ENCODE measurements at places on chromosomes 1 and 21.

GRCh38 chr1:216186141-216186540, 237.1 kb downstream of the USH2A start:
- no peak for DNase-seq

DNA sequence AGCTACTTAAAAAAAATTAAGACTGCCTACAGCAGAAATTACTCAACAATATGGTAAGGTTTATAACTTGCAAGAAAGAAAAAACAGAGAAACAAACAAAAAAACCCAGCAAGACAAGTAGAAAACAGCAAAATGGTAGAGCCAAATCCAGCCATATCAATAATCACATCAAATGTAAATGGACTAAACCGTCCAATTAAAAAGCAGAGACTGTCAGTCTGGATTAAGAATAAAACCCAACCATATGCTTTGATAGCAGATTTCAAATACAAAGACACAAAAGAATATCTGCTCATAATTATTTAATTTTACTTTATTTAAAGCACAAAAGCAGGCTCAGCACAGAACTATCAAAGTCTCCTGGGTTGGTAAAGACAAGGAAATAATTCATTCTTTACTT, 17.5 kb downstream of the PACC1 start:
- no peak for DNase-seq

GRCh38 chr1:41014871-41015270, 6.7 kb downstream of the SLFNL1 start:
- DNase-seq = no peak

DNA sequence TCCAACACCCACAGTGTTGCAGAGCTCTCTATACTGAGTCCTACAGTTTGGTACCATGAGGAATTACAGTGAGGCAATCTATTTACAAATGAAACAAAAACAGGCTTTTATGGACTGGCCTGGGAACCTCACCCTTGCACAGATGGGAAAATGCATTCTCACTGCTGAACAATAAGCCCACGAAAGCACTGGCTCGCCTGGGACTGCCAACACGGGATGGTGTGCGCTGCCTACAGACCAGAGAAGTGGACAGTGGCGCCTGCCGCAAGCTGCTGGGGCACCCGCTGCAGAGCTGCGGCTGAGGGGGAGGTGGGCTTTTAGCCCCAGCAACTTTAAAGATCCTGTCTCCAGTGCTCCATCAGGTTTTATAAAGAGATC, 28.5 kb upstream of the ABCG1 start:
- DNase-seq = no peak

DNA sequence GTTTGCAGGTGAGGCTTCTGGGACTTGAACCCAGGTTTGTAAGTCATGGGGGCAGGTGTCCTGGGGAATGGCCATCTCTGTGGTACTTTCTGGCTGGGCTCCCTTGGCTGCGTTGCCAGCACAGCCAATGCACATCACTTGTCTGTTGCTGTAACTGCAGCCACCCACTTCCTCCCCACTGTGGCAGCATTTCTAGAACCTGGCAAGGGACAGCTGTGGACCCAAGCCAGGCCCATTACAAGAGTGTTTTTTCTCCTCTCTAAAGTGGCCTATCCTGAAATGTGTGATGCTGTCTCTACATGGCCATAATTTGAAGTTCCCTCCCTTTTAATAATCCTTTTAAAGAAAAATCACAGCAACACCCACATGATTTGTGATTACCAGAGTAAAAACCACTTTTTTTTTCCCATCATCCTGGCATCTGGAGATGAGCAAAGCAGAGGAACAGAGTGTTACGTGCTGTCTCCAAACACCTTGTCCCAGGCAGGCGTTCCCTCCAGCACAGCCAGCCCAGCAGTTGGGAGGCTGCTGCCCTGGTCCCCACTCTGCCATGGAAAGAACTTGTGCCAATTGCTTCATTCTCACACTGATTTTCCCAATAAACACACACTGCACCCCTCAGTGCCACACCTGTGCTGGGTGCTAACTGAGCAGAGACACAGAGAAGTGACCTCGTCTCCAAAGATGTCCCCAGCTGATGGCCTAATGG, 360.6 kb upstream of the USP24 start:
- DNase-seq = no peak

- DNase-seq = no peak
Measured at GRCh38 chr1:200739702-200740570, 1.2 kb downstream of the CAMSAP2 start.

DNA sequence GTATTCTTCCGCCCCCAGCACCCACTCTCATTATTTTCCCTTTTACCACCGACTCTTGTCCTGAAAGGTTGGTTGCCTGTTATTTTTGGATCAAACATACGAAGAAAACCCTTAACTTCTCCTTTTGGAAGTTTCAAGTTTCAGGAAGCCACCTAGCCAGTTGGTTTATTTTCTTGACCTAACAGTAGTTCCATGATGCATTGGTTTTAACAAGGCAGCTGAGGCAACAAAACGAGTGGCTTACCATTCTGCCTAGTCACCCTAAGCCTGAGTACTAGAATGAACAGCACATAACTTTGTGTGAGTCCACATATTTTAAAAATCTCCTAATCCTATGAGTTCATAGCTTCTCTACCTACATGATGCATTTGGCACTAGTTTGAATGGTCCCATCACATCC, 28.9 kb downstream of the OLFM3 start:
- no peak for DNase-seq

GRCh38 chr1:14222086-14222485, 376.4 kb upstream of the KAZN start:
- no peak for DNase-seq

DNA sequence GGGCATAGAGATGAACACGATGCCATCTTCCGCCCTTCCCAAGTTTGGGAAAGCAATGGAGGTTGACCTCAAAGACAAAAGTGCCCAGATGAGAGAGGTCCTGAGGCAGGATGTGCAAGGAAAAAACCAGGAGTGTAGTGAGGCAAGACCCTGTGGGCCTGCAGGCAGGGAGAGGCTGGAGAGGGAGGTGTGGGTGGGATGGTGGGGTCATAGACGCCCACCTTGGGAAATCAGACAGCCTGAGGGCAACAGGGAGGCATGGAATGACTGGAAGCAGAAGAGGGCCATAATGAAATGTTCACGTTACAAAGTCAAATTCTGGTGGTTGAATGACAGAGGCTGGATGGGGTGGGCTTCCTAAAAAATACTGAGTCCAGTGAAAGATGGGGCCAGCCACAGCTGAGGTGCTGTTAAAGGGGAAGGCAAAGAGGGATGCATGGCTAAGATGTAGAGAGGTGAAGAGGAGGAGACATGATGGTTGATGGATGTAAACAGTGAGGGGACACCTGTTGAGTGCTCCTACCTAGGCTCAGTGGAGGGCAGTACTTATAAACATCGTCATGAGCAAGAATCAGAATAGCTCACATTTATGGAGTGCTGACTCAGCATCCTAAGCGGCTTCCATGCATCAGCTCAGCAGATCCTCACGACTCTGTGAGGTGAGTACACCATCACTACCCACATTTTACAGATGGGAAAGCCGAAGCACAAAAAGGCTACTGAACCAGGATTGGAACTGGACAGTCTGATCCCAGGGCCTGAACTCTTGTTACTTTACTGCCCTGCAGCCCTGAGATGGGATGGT, 42.0 kb downstream of the GRIK3 start:
- no peak for DNase-seq

GRCh38 chr1:1440262-1441001, 4.9 kb downstream of the VWA1 start:
- DNase-seq = no peak

- no peak for DNase-seq
Measured at GRCh38 chr1:77100875-77101274, 118.4 kb downstream of the PIGK start.

- no peak for DNase-seq
Measured at GRCh38 chr1:57788313-57788712, 364.5 kb upstream of the DAB1 start.

DNA sequence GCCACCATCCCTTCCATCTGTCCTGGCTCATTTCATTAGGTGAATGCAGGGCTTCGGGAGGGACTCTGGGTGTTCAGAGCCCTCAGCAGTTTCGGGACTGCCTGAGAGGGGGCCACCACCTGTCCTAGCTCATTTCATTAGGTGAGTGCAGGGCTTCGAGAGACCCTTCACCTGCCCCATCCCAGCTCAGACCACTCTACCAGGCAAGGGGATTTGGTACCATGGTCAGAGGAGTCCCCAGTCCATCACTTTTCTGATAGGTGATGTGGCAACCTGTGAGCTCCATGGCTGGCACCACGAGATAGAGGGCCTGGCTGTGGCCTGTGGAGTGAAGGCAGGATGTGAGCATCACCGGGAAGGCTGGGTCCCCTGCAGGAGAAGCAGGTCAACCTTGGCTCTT, 32.9 kb upstream of the KDM4A start:
- DNase-seq = no peak

DNA sequence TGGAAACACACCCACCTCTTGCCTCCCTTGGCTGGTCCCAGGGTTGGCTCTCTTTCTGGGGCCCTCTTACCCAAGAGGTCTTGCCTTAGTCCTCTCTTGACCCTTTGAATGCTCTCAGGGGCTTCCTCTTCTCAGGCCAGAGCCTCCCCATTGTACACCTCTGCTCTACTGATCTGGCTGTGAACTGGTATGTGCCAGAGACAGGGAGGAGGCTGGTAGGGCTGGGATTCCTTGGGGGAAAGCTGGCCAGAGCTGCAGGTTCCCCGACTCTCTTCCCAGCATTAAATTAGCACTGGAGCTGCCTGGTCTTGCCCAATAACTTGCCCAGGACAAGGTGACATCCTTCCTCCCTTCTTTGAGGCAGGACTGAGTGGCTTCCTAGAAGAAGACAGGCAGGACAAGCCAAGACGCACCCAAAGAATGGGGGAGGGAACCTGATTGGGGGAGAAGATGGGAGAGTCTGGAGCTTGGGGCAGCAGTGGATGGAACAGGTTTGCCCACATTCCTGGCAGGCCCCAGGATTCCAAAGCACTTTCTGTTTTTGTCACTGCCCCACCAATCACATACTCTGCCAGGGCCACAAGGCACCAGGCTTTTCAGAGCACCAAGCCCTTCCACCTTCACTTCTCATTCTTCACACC, 37.2 kb upstream of the CITED4 start:
- no peak for DNase-seq

DNA sequence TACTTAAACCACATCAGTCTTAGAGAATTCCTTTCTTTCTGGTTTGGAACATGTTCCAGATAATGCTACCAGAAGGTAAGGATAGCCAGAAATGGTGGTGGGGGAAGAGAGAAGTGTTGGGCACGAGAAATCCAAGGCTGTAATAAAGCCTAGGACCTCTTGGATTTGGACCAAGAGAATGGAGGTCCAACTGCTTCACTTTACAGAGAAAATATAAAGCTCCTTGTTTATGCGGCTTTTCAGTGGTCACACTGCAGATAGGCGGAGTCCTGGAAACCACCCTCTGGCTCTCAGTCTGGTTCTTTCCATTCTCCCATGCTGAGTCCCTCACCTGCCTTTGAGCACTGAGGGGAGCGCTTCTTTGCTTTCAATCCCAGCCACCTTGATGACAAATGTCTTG, 87.8 kb downstream of the ADCY10 start:
- no peak for DNase-seq

DNA sequence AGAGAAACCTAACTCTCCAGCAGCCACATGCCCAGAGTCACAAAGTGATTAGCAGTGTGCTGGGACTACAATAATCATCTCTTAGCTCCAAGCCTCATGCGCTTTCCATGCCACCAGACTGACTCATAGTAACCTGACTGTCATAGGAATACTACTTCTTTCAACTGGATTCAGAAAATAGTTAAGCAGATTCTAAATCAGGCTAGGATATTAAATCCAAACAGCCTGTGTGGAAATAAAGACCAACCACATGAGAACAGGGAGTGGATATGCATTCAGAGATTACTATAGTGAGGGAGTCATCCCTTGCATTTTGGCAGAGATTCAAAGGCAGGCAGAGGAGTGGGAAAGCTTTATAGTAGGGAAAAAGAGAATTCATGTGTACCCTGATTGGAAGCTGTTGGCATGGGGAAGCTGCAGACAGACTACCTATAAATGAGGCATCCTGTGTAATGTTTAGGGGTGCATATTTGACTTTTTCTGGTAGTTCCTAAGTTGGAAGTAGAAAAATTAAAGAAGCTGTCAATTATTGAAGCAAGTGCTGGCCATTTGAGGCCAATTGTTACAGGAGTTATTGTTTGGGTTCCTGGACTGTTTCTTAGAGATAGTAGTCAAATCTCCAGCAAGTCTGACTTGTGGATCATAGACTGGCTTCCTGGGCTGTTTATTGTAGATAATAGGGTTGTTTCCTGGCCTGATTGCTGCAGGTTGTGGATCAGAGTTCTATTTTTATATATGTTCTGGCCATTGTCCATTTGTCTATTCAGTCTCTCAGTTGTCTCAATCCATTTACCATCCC, 31.7 kb upstream of the DNAH14 start:
- DNase-seq = no peak

GRCh38 chr1:100786870-100787269, 67.3 kb downstream of the VCAM1 start:
- DNase-seq = no peak

- no peak for DNase-seq
Measured at GRCh38 chr1:230866171-230867070, 1.9 kb downstream of the C1orf198 start.

GRCh38 chr1:45097944-45098343, 85.9 kb downstream of the UROD start:
- no peak for DNase-seq

DNA sequence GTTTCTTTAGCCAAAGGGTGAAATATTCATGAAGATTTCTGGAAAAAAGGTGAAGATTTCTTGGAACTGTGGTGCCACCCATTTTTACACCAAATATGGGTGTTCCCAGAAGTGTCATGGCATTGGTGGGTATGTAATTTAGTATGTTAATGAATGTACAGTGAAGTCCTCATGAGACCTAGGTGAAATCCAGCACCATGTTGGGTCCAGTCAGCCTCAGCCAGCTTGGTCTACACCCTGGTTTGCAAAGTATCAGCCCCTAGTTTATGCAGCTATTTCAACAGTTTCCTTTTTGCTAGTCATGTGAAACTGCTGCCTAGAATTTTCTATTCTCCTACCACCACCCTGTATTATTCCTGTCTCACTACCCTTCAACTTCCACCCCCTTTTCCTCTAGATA, 63.1 kb upstream of the CXADR start:
- no peak for DNase-seq

DNA sequence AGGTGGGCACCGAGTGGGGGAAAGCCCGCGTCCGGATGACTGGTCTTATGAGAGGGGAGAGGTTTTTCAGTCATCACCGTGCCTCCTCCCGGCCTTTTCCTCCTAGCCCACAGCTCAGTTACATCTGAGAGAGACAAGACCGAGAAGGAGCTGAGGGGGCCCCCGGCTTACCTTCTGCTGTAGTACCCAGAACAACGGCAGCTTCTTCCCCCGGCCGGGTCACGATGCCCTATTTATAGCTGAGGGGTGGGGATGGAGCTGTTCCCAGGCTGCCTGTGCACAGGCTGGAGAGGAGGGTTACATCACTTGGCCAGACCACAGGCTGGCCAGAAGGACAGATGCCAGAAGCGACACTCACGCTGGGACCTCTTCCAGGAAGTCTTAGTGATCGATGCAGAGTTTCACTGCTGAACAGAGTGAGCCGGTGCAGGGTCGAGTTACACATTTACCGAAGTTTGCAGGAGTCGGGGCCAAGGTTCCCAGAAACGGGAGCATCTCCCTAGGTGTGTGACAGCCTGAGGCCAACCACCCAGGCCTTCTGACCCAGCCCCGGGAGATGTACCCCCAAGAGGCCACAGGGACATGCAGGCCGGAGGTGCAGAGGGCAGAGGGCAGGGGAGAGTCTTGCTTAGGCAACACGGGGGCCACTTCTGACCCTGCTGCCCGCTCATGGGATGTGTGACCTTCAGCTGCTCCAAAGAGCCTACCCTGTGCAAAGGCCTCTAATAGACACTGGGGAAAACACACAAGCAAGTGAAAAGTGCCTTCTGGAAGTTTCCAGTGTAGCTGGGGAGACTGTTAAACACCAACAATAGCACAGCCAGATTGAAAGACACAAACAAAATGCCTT, at the start of gene AGT:
TSS of gene AGT (minus strand) at position 208 of the 850 bp plus-strand sequence. CDS start 3,299 bp downstream, outside the sequence.
- DNase-seq = no peak

GRCh38 chr1:221013691-221014660, 134.7 kb downstream of the HLX start:
- DNase-seq = no peak
